Peyer's patch (tissue), 4 donors: ENCODE measurements at places on chromosomes 6 and 20. TPM values are rescaled to one million over a fixed set of nuclear protein-coding genes. Genes with fewer than 3 reads are reported as not detected.

DNA sequence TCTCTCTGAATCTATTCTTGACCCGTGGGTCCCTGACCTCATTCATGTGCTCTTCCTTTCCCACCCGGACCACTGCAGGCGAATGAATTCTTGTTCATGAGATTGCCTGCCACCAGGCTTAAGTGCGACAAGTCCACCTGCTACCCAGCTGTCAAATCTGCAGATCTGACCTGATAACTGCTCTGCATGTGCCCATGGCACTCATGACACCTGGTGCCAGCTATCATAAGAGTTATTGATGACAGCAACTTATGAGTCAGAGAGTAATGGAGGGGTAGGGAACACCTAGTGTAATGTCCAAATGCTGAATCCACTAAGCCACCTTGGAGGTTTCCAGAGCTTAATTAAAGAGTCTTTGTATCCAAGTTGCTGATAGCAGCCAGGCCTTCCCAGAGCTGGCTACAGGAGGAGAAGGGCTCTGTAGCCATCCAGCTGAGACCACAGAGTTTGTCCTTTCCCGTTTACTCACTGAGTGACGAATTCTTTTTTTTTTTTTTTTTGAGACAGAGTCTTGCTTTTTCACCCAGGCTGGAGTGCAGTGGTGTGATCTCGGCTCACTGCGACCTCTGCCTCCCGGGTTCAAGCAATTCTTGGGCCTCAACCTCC lies 17.4 kb downstream of the SHLD1 start:
- DNase-seq = no peak

GRCh38 chr6:33372526-33373123 lies 19.0 kb upstream of the KIFC1 start:
- no peak for DNase-seq

DNA sequence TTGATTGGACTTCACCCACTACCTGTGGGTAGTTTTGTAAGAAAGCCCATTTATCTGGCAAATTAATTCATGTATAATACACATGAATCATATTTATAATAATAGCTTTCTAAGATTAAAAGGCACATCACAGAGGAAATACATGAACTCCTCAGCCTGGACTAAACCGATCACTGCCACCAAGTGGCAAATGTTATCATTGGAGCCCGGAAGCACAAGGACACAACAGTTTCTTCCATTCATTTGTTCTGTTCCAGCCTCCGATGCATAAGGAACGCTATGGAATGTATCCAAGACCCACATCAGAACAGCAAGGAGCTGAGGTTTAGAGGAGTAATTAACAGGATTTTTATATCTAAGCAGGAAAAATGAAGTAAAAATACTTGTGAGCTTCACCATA lies 13.9 kb upstream of the IPCEF1 start:
- no peak for DNase-seq

DNA sequence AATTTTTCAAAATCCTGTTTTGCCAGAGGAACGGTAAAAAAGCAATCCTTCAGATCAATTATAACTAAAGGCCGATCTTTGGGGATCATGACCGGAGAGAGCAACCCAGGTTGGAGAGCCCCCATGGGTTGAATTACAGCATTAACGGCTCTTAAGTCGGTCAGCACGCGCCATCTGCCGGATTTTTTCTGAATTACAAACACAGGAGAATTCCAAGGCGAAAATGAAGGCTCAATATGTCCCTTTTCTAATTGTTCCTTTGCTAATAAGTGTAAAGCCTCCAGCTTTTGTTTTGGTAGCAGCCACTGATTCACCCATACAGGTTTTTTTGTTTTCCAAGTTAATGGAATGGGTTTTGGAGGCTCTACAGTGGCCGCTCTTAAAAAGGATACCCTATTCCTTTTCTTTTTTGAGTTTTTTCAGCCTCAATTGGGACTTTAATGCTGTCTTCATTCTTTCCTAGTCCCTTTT lies 16.9 kb upstream of the PTCRA start:
- DNase-seq = no peak

GRCh38 chr6:5930143-5930770 lies 76.5 kb downstream of the NRN1 start:
- no peak for DNase-seq

DNA sequence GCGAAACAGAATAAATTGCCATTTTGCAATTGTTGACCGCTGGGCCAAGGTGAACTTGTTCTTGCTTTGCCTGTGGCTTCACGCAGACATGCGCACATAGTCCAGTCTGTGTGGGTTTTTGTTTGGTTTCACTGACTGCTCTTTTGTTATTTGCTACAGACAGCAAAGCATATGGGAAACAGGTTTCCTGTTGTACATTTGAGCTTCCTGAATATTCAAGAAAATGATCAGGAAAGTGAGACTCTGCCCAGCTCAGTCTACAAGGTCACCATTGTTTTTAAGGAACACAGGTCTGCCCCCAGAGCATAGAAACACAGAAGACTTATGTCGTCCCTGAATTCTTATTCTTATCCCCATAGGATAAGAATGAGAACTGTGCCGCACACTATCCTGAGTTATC lies 55.6 kb downstream of the SASH1 start:
- DNase-seq = no peak

UNC5CL gene
- 29.4 TPM for total RNA-seq

RAB32 gene
- total RNA-seq = 18.0 TPM

PGC gene
- not detected for total RNA-seq

NNAT gene
- not detected for total RNA-seq

STX11 gene
- total RNA-seq = 1.6 TPM
